NCI-H1417 (cell line): ENCODE measurements at places on chromosomes 13 and 19.
A peak's percentile ranks its signal among the peaks of the same experiment; 100 is the strongest.

DNA sequence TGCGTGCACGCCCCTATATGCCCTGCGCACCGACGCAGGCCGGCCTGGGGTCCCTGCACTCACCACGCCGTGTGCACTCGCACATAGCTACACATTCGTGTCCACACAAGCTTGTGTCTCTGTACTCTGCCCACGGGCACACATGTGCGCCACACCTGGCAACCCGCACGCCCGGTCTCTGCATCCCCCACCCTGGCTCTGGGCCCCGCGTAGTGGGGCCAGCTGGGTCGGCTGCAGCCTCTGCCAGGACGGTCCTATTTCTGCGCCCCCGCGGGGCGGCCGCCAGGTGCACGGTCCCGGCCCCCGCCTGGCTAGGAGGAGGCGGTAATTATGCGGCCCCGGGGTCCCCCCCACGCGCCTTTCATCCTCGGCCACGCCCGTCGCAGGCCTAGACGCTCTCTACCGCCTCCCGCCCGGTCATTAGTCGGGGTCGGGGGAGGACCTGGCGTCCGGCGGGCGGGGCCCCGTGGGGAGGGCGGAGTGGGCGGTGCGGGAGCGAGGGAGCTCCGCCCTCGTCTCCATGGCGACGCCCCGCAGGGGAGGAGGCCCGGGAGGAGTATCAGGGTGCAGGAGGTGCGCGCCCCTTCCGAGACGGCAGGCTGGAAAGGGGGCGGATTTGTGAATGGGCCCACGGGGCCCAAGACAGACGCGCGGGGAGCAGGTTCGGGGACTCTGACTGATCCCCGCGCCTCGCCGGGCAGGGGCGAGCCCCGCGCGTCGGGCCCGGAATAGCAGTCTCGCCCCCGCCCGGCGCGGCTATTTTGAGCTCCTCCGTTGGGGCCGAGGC, 2.8 kb upstream of the CIRBP start:
- peak; percentile 96 for DNase-seq

DNA sequence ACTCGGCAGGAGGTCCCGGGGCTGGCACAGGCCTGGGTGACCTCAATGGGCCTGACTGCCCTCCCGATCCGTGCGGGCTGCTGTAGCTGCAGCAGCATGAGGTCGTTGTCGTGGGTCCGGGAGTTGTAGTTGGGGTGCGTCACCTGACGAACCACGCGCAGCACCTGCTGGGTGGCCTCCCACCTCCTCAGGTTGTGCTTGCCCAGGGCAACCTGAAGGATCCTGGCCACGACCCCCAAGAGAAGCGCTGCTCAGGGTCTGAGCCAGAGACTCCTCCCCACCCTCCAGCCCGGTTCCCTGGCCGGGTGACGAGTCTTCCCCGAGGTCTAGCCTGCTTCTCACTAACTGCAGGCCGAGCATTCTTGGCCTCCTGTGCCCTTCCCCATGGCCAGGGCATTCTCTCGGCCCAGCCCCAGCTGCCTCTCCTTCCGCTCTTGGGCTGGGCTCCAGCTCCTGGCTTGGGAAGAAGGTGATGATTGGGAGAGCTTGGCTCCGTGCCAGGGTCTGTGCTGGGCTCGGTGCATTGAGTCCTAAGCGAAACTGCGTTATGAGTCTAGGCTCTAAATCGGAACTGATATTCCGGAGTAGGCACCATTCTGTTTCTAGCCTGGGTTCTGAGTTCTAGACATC, 3.1 kb downstream of the KLK14 start:
- DNase-seq = no peak

- DNase-seq = no peak
These were observed 279.9 kb downstream of the NHLRC3 start for GRCh38 chr13:39318161-39318560.

DNA sequence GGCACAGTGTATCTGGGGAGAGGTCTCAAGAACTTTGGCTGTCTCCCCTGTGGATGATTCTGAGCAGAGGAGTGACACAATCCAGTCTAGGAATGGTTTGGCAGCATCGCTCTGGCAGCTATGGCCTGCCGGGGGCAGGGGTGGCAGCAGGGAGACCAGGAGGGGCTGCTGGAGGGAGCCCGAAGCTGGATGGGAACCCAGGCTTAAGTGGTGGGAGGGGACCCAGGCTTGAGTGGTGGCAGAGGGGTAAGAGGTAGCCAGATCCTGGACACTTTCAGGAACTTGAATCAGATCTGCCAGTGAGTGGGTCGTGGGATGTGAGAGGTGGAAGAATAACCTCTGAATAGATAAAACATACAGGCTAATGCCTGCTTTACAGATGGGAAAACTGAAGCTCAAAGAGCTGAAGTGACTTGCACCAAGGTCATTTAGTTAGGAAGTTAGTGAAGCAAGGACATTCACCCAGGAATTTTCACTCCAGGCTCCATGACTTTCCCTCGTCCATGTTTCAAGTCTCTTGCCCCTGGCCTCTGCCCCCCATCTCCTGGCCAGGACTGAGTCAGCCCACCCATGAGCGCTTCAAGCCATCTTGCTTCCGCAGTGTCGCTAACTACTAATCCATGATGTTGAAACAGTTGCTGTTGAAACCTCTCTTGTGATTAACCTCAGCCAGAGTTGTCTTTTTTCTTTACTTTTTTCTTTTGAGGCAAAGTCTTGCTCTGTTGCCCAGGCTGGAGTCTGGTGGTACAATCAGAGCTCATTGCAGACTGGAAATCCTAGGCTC, 29.9 kb upstream of the C1QTNF9 start:
- no peak for DNase-seq

- peak; percentile 55 for DNase-seq
These were observed 1066.7 kb upstream of the PCDH20 start for GRCh38 chr13:62482351-62482750.

DNA sequence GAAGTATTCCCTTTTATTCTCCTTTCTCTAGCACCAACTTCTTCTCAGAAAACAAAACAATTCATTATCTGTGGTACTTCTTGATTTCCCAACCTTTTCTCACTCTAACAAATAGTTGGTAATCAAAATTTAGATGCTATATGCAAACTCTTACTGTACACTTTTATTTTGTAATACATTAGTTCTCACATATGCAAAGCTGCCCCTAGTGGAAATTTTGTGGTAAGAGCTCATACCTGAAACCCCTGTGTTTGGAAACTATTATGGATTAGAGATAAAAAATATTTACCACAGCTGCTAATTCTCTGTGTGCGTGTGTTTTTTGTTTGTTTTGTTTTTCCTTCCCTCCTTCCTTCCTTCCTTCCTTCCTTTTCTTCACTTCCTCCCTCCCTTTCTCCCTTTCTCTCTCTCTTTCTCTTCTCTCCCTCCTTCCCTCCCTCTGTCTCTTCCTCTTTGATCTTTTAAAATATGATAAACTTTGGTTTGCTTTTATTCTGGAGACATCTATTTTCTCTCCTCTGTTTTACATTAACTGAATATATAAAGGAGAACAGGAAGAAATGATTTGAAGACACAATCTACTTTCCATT, 537.4 kb downstream of the SLITRK6 start:
- DNase-seq = no peak

GRCh38 chr13:20566468-20566897, 474 bp upstream of the IFT88 start:
- DNase-seq = peak; percentile 85

DNA sequence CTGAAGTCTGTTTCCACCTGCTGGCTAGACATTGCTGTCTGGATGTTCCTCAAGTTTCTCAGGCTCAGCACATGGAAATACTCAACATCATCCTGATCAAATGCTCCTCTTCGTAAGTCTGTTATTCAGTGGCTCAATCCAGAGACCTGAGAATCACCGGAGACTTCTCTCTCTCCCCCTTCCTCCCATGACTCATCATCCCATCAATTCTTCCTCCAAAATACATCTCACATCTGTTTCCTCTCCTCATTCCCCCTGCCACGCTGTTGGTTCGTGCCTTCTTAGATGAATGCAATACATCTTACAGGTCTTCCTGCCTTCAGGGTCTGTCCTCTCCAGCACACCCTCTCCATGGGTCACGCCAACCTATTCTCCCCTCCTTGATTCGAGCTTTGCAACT, 7.4 kb upstream of the RXFP2 start:
- DNase-seq = no peak

GRCh38 chr19:18320865-18321733, 1.8 kb downstream of the LSM4 start:
- DNase-seq = no peak

- no peak for DNase-seq
These were observed 16.3 kb downstream of the ZNF823 start for GRCh38 chr19:11722414-11722813.

GRCh38 chr13:105774739-105775460, 760.6 kb downstream of the EFNB2 start:
- DNase-seq = no peak

DNA sequence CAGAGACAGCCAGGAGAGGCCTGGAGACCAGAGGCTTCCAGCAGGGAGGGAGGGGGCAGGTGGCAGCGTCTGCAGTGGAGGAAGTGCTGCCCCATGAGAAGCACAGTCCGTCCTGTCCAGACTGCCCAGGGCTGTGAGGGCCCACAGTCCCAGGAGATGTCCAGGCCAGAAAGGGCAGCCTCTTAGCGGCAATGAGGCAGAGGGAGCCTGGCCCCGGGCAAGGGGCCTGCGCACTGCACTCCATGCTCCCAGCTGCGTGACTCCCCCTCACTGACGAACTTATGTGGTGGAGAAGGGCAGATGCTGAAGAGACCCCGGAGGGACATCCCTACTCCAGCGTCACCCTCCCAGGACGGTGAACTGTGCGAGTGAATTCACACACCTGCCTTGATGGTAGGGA, 115.3 kb downstream of the SOX1 start:
- DNase-seq = no peak

DNA sequence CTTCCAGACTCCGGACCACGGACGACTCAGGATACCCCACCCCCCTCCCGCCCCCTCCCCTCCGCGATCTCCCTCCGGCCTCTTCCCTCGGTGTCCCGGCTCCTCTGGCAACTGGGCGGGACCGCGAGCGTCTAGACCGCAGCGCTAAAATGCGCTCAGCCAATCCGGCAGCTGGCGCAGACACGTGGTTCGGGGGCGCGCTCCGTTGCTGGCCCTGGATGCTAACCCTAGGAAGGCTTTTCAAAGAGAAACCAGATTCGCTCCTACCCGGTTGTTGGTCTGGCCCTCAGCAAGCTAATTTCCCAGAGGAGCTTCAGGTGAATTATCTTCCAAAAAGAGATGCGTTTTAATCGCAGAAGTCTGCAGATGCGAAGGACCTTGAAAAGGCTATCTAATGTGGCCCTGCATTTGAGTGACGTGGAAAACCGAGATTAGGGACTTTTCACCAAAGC, at the start of gene DZIP1:
Gene DZIP1, minus strand, starts transcription at position 106 of the 452 bp plus-strand sequence. CDS start 2,677 bp downstream, outside the sequence.
- peak; percentile 75 for DNase-seq

GRCh38 chr13:23654111-23655110, 84.2 kb downstream of the TNFRSF19 start:
- DNase-seq = no peak

DNA sequence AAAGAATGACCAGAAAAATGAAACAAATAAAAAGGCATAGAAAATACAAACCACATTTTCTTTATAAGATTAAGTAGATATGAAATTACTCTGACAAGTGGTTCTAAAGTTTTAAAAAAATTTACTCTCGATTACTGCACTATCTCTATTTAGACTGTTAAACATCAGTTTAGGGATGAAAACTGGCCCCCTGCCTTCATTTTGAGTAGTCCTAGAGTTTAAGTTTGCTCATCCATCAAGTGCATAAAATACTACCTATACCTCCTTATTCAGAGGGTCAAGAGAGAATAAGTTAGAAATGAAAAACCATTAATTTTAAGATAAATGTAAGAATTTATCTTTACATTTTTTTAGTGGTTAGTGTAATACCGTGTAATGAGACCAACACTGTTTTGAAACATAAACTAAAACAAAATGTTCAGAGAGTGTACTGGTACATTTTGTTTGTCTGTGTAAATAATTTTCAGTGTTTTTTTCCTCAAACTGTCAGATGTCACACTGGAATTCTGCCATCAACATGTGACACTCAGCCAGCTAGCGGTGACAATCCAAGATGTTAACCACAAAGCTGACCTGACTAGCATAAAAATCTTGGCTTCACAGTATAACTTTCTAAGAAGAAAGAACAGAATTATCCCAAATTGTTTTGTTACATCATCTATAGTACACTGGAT, 184.8 kb upstream of the PCDH20 start:
- DNase-seq = no peak

DNA sequence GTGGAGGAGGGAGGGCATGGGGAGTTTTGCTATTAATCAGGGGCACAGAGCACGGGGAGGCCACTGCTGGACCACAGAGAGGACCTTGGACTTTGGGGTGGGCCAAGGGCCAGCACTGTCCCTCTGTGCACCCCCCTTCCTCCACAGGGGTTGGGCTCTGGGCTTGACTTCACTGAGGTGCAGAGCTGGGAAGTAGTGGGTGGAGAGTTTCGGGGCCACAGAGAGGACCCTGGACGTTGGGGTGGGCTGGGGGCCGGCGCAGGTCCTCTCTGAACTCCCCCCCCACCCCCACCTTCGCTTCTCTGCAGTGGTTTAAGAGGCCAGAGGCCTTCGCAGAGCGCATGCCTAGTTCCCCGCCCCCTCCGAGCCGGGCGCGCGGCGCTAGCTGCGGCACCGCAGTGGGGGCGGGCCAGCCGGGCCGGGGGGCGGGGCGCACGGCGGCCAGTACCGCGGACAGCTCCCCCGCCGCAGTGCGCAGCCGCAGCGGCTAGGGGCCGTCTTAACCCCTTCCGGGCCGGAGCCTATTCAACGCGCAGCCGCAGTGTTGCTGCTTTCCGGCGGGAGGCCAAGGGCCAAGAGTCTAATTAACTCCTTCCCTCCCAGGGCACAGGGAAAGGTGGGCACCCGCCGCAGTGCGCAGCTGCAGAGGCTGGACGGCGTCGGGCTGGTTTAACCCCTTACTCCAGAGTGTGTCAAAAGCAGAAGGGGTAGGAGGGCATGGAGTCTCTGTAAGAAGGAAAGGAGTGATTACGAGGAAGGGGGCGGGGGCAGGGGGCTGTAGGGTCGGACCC, 3.7 kb downstream of the KCNC3 start:
- peak; percentile 97 for DNase-seq

- no peak for DNase-seq
These were observed 115.1 kb upstream of the CACNA1A start for GRCh38 chr19:13621413-13621812.

GRCh38 chr13:41549491-41549890, 92.1 kb downstream of the RGCC start:
- DNase-seq = no peak

DNA sequence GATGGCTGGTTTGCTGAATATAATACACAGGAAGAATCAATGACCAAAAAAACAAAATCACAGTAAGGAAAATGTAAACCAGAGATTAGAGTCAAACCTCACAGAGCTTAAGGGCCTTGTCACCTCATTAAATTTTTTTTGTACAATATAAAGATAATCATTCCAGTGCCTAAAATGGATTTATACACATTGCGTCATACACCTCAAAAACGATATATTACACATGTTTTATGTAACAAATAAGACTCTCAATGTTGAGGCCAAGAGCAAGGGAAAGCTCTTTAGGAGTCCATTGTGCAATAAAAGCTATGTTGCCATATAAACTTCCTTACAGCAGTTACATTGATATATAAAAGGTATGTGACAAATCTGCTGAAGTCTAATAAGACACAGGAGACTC, 856.7 kb upstream of the SLITRK1 start:
- no peak for DNase-seq
